Omental fat pad (tissue), 4 donors: ENCODE measurements at places on chromosomes 2 and 18. TPM values are rescaled to one million over a fixed set of nuclear protein-coding genes. Genes with fewer than 3 reads are reported as not detected.

The CDK15 gene
- 0.84 TPM for total RNA-seq

The ANKRD23 gene
- total RNA-seq: 2.0 TPM

The KANSL3 gene
- 41.7 TPM for total RNA-seq

The HRH4 gene
- not detected for total RNA-seq

The CNGA3 gene
- total RNA-seq: 0.25 TPM

The ATOH8 gene
- 62.1 TPM for total RNA-seq

The POTEC gene
- total RNA-seq: not detected

The CNNM3 gene
- total RNA-seq: 8.4 TPM

The SERPINB4 gene
- total RNA-seq: not detected

The PLGLB2 gene
- 3.3 TPM for total RNA-seq

The RGPD4 gene
- total RNA-seq: not detected

The GAL3ST2 gene
- not detected for total RNA-seq

The DOK6 gene
- total RNA-seq: 2.7 TPM

The UGT1A6 gene
- total RNA-seq: 0.82 TPM

The ELOA2 gene
- not detected for total RNA-seq

The TMEFF2 gene
- not detected for total RNA-seq

The REG3A gene
- total RNA-seq: not detected

The RAB6D gene
- 0.12 TPM for total RNA-seq
